ENCODE measurements at places on chromosomes 3 and 15. TPM values are rescaled to one million over a fixed set of nuclear protein-coding genes. Genes with fewer than 3 reads are reported as not detected.

The CA12 gene
- 290 TPM for total RNA-seq

The SATB1 gene
- 16.0 TPM for total RNA-seq

The PDZRN3 gene
- total RNA-seq: 13.6 TPM

The IL17RC gene
- 26.8 TPM for total RNA-seq

The OIP5 gene
- 5.7 TPM for total RNA-seq

The CYP1A2 gene
- total RNA-seq: not detected

The TMEM207 gene
- total RNA-seq: not detected

The SLC6A11 gene
- total RNA-seq: not detected

The MME gene
- total RNA-seq: 2.6 TPM

The ZNF662 gene
- total RNA-seq: 2.8 TPM

The ABCC5 gene
- 15.1 TPM for total RNA-seq

The GOLGA8J gene
- total RNA-seq: not detected

The KY gene
- 0.32 TPM for total RNA-seq

The ST8SIA2 gene
- 0.25 TPM for total RNA-seq

The IL12A gene
- 0.25 TPM for total RNA-seq

The RTP3 gene
- not detected for total RNA-seq

The PROS1 gene
- 11.2 TPM for total RNA-seq

The POTEB2 gene
- not detected for total RNA-seq

The CHRNA7 gene
- 3.9 TPM for total RNA-seq

The CORO2B gene
- 0.77 TPM for total RNA-seq

The ANKRD63 gene
- total RNA-seq: not detected

The CPLX3 gene
- not detected for total RNA-seq

The AGBL1 gene
- total RNA-seq: 0.24 TPM

The WDR72 gene
- 0.42 TPM for total RNA-seq

The UBA3 gene
- total RNA-seq: 59.0 TPM

The DPPA4 gene
- not detected for total RNA-seq

The FILIP1L gene
- total RNA-seq: 3.7 TPM

The SEMA3F gene
- total RNA-seq: 24.0 TPM

The CD80 gene
- 0.29 TPM for total RNA-seq

The ASB14 gene
- total RNA-seq: not detected

The IQCF5 gene
- total RNA-seq: not detected

The PAQR5 gene
- 36.3 TPM for total RNA-seq

The GABRG3 gene
- not detected for total RNA-seq
